ELR (cell line): ENCODE measurements at places on chromosomes 3 and 15.

DNA sequence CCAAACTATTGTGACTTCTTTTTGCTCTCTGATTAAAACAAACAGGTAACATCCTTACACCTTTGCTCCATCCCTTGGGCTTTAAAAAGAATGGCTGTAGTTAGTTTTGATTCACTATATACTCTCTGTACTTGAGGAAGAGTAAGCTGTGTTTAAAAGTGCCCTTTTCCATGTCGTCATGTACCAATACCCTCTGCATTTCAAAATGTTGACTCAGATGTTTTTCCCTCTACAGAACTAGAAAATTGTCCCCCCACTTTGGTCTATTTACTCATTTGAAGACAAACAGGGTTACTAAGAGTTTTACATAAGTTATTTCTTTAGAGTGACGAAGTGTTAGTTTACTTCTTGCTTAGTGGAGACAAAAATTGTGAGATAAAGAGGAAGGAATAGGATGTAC is 62.7 kb downstream of the TASOR start:
- DNase-seq: no peak

- DNase-seq: no peak
Measured at GRCh38 chr15:31077181-31077580, 24.3 kb downstream of the TRPM1 start.

DNA sequence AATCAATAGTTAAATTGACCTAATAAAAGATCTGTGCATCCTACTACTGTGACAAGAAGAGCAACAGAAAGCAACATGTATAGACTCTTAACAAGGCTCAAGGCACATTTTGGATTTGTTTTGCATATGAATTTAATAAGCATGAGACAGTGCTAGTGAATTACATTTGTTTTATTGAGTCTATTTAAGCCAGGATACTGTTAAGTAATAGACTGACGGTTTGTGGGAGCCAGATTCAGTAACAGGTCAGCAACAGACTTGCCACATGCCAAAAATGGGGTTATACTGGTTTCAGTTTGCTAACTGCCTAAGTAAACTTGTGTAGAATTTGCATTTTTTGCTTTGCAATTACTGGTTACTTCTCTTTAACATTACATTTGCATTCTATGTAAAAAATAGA is 54.0 kb downstream of the MBNL1 start:
- no peak for DNase-seq

GRCh38 chr15:45116482-45117307 is 2.6 kb downstream of the DUOXA2 start:
- DNase-seq: no peak

GRCh38 chr3:29643034-29643425 is 362.2 kb downstream of the RBMS3 start:
- DNase-seq: no peak

DNA sequence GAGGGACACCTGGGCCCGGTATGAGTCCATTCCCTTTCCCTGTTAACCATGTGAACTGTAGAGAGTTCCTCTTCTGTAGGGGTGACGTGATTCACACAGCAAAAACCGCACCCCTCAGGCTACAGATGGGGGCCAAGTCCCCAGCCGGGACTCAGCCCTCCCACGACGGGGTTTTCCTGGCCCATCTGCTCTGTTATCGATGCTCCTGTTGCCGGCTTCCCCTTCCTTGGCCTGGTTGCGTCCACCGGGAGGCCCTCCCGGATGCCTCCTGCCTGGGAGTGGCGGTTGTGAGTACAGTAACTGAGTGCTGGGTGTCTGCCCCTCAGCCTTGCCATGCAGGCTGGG is 817 bp upstream of the PLXNA1 start:
- peak; percentile 70 for DNase-seq

DNA sequence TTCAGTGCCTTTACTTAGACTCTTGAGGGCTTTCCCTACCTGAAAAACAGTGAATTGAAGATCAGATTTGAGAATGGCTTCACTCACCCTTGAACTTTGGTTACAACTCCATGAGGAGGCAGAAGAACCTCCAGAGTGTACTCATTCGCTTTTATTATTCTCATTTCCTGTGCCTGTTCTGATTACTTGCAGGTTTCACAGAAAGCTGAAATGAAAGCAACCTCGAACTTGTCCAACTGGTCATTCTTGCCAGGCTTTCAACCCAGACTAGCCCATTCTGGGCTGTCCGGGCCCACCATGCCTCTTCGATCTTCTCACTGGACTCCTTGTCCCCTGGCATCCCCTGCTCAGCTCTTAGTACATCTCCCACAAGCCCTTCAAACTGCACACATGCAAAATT is 20.2 kb upstream of the THUMPD3 start:
- no peak for DNase-seq

DNA sequence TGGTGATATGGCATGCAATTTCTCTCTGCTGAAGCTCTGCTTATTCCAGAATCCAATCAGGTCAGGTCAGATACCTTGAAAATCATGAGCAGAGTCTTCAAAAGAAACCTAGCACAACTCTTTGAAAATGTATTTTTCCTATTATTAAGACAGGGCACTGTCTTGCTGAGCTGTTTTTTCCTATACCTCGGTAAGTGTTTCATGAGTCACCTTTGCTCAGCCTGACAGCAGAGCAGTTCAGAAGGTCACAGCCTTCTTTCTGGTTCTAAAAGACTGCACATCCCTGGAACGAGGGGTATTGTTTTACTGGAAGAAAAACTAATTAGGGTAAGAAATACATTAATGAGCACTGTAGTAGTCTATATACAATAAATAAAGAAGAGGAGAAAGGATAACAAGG is 422.0 kb downstream of the SOX2 start:
- DNase-seq: no peak

DNA sequence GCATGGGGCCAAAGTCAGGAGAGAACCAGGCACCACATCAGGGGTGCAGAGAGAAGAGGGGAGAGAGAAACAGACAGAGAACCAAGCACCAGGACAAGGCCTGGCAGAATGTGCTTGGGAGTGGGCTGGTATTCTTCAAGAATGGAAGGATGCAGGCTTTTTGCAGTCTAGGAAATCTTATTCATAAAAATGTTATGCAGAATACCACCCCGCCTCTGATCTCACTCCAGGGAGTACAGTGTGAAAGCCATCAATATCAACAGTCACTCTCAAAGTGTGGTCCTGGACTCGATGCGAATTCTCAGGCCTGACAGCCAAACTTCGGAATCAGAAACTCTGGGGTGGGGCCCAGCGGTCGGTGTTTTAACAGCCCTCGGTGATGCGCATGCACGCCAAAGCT is 16.9 kb downstream of the NTRK3 start:
- DNase-seq: no peak

GRCh38 chr3:24595796-24596195 is 101.1 kb upstream of the THRB start:
- peak; percentile 48 for DNase-seq

- no peak for DNase-seq
Measured at GRCh38 chr3:128144512-128145187, 8.6 kb upstream of the EEFSEC start.

GRCh38 chr3:55434789-55435188 is 52.3 kb downstream of the WNT5A start:
- DNase-seq: peak; percentile 53

- DNase-seq: no peak
Measured at GRCh38 chr15:75437721-75438120, 13.8 kb downstream of the SIN3A start.

GRCh38 chr3:106339551-106339950 is 470.7 kb upstream of the CBLB start:
- peak; percentile 15 for DNase-seq

DNA sequence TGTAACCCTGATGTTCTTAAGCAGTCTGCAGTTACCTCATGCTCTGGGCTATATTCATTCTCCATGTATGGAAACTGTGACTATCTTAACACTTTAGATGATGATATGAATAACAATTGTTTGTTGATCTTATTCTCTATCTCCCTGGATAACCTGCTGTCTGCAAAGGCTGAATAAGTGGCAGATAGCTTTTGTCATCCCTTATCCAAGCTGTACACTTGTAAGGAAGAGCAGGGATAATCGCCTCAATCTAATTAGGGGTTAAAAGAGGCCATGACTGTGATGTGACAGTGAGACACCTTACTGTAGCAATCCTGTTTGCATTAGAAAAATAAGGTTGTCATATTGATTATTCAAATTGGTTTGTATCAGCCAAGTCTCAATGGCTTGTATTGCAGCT is 123.9 kb downstream of the RSRC1 start:
- no peak for DNase-seq

GRCh38 chr3:159429702-159430101 is 558.9 kb upstream of the IL12A start:
- DNase-seq: no peak

DNA sequence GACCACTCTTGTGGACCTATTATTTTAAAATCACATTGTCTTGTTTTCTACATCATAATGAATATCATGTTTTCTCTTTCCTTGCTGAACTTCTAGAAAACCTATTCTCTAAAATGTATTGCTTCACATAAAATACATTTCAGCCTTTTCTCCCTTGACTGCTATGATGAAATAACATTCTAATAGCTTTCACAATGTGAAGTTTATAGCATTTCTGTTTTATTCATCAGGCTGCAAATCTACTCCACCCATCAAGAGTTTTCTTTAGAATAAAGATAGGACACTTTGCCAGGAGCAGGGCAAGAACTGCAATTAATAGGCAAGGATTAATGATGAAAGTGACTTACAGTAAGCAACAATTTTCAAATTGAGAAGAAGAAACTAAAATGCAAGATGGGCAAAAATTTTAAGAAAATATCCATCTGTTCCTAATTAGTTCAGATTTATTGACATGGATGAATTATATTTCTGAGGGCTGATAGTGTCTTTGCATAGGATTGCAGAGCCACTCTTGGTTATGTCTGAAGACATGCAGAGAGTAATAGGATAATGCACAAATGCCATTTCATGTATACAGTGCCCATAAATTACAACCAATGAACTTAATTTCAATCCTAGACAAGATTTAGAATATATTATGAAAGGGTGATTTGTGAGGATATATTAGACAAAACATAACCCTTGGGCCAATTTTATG is 21.7 kb downstream of the LEKR1 start:
- no peak for DNase-seq

DNA sequence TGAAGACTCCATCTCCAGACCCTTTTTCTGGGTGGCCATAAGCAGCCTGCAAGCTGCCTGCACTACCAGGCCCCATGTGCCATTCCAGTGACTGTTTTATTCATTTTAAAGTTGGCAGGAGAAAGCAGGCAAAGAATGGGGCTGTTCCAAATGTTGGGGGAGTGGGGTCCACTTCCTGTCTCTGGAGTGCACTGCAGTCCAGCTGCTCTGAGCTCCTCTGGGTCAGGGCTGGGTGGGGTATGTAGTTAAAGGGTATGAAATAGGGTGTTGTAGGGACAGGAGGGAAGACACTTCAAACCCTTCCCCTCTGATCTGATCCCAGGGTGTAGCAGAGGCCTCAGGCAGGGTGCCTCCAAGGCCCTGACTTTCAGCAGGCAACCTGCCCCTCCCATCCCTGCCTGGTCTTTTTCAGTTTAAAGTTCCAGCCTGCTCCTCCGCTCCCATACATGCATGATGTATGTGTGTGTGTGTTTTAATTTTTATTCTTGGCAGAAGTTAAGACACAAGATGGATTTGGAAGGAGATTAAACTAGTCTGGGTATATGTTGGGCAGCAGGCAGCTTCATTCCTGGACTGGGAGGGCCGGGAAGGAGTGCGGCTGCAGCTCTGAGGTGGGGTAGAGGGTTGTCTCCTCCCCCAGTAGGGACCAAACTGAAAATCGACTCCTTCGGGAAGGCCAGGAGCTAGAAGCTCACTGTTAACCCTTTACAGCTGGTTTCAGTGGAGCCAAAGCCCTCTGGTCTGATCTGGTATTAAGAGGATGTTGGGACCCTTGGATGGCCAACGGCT is 17.3 kb downstream of the BOC start:
- DNase-seq: no peak

- no peak for DNase-seq
Measured at GRCh38 chr3:123993818-123994217, 1.9 kb upstream of the ROPN1 start.

DNA sequence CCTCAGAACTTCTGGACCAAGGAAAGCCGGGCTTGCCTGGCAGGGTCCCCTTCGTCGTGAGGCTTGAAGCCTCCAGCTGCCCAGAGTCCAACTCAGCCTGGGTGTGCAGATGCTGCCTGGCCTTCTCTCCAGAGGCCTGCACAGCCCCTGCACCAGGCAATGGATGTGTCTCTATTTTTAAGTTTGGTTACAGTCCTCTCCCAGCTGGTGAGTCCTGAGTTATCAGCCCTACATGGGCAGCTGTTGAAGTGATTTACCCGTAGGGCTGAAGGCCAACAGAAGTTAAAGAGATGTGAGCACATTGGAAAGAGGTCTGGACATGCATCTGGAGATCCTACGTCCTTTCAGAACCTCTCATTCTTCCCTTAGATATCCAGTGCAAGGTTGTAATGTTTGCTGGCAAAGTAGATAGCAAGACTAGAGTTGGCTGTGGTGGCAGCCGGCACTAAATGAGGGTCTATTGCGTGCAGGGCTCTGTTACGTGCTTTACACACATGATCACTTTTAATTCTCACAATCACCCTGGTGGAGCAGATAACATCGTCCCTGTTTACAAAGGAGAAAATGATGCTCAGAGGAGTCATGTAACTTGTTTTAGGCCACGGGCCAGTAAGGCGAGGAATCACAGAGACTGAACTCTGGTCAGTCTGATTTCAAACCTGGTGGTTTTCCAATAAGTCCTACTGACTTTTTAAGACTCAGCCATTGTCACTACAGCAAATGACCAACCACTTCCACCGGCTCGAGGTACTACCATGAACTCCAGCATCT is 9.9 kb downstream of the FYCO1 start:
- DNase-seq: no peak

DNA sequence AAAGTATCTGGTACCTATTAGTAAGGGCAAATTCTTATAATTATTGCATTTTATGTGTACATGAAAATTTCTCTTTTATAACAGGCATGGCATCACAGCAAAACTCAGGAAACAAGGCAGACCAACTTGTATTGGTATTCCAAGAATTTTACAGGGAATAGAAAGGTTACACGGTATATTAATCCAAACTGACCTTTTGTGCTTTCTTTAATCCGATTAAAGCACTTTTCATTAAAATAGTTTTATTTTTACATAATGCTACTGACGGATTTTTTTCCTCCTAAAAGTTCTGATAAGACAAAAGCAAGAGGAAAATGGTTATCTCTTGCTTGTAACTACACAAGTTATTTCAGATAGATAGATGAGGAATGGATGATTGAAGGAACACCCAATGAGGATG is 137.0 kb upstream of the SLCO3A1 start:
- DNase-seq: no peak

- no peak for DNase-seq
Measured at GRCh38 chr3:164250923-164251322, 827.4 kb downstream of the SI start.

DNA sequence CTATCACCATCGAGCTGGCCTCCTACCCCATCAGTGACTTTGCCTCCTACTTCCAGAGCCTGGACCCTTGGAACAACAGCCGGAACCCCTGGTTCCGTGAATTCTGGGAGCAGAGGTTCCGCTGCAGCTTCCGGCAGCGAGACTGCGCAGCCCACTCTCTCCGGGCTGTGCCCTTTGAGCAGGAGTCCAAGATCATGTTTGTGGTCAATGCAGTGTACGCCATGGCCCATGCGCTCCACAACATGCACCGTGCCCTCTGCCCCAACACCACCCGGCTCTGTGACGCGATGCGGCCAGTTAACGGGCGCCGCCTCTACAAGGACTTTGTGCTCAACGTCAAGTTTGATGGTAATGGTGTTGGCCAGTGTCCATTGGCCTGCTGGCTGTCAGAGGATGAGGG is 6.1 kb downstream of the GRM2 start:
- DNase-seq: no peak

GRCh38 chr3:28022916-28023315 is 218.5 kb upstream of the CMC1 start:
- DNase-seq: no peak

- DNase-seq: no peak
Measured at GRCh38 chr3:11995120-11995519, 9.1 kb upstream of the SYN2 start.
